Activated effector memory CD4-positive, alpha-beta T cell treated with anti-CD3 and anti-CD28 coated beads, Interleukin-2, amount 50 U/mL, for 16 hours (primary cell): ENCODE measurements at places on chromosomes 12 and 14.

- no peak for DNase-seq
Observed at GRCh38 chr12:26647088-26647487, 185.9 kb downstream of the ITPR2 start.

DNA sequence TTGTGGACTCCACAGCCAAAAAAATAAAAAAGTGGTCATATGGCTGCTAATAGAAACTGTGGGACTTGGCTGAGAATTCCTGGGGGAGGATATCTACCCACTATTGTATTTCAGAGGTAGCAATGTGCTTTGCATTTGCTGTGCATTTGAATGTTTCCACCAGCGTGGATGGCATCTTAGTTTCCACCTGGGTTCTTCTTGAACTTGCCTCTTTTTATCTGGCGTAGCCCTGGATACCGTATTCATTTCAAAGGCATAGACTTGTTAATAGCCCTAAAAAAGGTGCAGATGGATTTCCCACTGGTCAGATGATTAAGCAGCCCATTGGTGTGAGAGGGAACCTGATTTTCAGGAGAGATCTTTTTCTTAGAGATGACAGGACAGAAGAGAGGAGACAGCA, 1.9 kb upstream of the MYF5 start:
- DNase-seq = no peak

- no peak for DNase-seq
Observed at GRCh38 chr12:121775501-121775900, 18.0 kb downstream of the RHOF start.

DNA sequence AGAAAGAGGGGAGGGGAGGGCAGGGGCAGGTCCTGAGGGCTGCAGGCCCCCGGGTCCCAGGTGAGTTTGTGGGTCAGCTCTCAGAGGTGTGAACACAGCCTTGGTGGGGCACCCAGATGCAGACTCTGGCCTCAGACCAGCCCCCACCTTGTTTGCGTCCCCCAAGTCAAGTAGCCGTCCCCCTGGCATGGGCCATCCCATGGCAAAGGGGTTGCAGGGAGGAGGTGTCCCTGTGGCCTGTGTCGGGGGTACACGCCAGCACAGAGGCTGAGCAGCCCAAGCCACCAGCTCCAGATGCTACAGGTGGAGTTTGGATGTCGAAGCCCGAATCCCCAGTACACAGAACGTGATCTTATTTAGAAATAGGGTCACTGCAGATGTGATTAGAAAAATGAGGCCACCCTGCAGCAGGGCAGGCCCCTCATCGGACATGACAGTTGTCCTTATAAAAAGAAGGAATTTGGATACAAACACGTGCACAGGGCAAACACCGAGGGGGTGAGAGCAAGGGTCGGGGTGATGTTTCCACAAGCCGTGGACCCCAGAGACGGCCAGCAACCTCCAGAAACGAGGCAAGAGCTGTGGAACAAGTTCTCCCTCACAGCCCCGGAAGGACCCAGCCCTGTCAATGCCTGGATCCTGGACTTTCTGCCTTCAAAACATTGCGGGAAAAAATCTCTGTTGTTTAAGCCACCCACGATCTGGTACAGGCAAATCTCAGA, 141.2 kb upstream of the C14orf180 start:
- peak; percentile 58 for DNase-seq

GRCh38 chr14:104725772-104726548, 1.9 kb downstream of the ADSS1 start:
- no peak for DNase-seq

DNA sequence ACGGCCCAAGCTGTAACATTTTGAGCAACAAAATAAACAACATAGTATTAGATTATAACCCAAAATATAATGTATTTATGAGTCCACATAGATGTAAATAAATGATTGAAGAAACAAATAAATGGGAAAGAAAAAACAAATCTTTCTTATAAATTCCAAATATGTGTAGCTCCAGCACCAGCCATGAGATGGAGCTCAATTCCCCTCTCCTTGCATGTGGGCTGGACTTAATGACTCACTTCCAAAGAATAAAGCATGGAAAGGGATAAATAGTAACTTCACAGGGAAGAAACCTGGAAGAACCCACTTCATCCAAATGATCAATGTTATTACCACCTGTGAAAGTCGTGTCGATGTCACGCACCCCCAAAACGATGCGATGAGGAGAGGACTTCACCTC, 158.8 kb downstream of the RPAP3 start:
- DNase-seq = no peak

GRCh38 chr14:71060825-71061455, 153.7 kb downstream of the PCNX1 start:
- no peak for DNase-seq

- no peak for DNase-seq
Observed at GRCh38 chr14:60204843-60205774, 39.9 kb upstream of the DHRS7 start.

- no peak for DNase-seq
Observed at GRCh38 chr12:85688837-85689236, 147.4 kb downstream of the RASSF9 start.

DNA sequence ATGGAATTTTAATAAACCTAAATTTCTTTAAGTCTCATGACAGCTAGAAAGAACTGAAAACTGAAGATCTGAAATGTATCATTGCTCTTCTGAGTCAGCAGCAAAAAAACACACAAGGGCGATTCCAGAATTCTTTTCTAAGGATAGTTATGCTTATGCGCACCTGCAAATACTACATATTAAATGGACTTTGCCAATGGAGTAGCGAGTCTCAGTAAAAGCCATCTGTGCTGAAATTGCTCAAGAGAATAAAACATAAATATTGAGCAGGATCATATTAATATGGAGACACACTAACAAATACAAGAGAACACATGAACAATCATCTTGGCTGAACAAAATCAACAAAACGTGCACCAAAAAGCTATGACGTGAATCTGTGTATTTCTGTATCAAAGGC, 73.7 kb downstream of the CPNE8 start:
- no peak for DNase-seq

DNA sequence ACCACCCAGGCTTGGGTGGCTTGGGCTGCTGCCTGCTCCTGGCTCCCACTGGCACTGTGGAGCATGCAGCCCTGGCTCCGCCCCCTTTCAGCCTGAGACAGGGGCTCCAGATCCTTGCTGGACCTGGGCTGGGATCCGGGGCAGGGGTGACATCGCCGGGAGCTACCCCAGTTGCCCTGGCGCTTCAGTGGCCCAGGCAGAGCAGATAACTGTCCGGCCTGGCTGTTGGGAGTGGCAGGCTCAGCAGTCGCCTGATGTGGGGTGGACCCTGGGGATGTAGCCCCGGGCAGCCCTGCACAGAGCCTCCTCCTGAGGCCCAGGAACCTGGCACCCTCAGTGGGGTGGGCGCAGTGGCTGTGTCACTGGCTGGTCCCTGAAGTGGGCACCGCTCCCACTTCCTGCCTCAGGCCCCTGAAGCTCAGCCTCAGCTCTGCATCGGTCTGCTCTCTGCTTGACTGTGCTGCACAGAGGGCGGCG, 57.9 kb downstream of the FUT8 start:
- DNase-seq = no peak

DNA sequence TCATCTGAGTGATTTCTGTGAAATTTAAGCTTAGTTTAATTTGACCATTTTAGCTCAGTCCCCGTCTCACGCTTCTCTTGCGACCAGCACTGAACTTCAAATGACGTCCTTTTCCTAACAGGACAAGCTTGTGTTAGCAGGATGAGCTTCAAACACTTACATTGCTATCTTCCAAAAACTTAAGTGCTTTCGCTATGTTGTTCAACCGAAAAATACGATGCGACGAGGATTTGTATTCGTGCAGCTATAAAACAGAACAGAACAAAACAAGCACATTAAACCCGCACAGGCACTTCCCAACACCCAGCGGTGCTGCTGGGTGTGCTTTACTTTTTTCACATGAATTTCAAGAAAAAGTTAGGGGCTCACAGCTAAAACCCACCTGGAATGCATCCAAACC, 64.2 kb upstream of the DICER1 start:
- no peak for DNase-seq

DNA sequence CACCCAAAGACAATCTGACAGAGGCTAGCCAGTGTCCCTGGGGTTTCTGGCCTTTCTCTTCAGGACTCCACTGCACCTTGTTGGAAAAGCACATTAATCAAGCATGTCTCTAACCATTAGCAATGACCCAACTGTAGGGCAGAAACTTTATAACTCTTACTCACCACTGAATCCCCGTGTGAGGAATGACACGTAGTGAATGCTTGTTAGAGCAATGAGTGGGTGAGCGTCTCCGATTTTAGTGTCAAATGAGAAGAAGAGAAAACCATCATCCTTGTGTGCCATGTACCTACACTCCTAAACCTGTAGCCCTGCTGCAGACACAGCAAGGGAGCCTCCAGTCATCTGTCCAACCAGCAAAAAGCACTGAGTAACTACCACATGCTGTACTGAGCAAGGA, 56.5 kb upstream of the GPR68 start:
- DNase-seq = no peak
